ENCODE measurements at places on chromosomes 6 and 20.

GRCh38 chr20:10370091-10370887 lies 63.7 kb downstream of the MKKS start:
- DNase-seq, result no peak

DNA sequence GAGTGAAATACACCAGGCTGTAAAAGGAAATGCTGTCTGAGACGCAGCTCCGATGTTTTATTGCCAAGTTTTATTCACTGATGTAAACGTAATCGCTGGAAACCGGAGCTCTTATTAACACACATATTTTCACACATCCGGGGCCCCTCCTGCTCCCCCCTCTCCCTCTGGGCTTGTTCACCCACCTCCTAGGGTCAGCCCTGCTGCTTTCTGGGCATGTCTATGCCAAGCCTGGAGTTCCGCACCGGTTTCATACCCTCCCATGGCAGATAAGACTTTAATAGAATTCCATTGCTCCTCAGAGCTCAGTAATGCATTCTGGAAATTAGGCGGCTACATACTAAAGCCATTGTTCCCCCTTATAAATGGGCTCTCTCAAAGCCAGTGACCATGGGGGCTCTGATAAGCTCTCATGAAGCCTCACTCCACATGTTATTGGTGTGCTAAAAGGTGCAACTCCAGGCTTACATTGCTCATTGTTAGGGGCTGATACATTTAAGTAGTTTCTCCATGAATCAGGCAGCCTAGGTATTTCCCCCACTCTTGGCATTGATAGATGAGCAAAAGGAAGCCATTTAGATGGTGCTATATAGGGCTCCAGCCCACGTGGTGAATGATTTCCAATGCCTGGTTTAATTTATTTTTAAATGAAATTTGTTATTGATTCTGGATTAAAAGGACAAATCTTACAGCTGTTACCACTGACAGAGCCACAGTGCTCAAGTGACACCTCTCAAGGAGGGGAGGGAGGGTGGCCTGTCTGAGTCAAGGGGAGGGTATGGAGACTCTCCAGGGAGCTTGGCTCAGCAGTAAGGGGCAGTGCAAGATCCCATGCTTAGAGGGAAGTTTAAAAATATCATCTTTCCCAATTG lies 4.5 kb upstream of the VSTM2L start:
- DNase-seq, result no peak

GRCh38 chr6:6622501-6622900 lies 34.0 kb downstream of the LY86 start:
- peak; percentile 80 for DNase-seq

GRCh38 chr6:127069659-127070279 lies 48.7 kb upstream of the RSPO3 start:
- DNase-seq, result no peak

DNA sequence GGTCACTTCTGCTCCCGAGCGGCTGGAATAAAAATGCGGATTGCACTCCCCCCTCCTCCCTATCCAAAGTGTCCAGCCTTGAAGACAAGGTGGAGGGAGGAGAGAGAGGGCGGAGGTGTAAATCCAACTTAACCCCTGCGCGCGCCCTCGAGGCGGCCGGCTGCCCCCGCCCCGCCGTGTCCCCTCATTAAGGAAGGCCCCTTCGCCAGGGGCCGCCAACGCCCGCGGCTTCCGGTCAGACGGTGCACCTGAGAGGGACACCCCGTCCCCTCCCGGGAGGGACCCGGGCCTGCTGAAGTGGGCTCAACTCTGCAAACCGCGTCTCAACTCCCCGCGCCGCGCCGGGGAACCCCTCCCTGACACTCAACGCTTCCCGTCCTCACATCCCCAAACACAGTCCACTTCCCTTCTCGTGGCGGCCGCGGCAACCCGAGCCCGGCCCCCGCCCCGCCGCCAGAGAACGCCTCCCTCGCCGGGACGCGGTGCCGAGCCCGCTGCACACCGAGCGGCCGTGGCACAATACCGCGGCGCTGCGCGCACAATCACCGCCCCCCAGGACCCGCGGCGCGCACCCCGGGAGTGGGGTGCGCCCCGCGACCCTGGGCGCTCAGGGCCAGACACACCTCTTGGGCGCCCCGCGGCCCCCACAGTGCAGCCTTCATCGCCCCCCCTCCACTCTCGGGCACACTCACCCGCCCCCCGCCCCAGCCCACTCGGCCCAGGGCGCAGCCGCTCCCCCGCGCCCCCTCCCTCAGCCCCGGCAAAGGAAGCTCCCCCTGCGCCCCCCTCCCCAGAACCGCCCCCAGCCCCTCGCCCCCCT lies 102.5 kb downstream of the NOL4L start:
- DNase-seq, result no peak

- no peak for DNase-seq
These were observed 90.8 kb downstream of the DACT2 start for GRCh38 chr6:168228676-168229367.

DNA sequence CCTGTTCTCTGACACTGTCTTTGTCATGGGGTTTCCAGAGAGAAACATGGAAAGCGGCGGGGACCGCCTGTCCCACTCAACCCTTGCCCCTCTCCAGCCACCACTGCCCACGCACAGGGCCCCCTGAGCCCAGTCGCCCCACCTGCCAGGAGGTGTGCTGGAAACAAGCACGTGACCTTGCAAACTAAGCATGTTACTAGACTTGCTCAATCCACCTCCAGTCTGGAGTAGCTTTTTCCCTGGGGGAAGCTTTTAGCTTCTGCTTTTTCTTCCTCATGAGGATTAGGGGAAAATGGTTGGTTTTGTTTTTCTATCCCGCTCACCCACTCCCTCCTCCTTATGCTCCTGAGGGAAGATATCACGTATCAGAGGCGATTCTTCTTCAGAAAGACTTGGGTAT lies 105.7 kb downstream of the PLEKHG1 start:
- no peak for DNase-seq
